ENCODE measurements at places on chromosomes 7 and 10.

- DNase-seq = peak; percentile 34
Measured at GRCh38 chr10:1403508-1404322, 333.6 kb downstream of the ADARB2 start.

GRCh38 chr10:15168786-15169554 is 477 bp upstream of the NMT2 start:
- DNase-seq = peak; percentile 97

- DNase-seq = no peak
Measured at GRCh38 chr10:127600479-127600878, 51.4 kb downstream of the NPS start.

DNA sequence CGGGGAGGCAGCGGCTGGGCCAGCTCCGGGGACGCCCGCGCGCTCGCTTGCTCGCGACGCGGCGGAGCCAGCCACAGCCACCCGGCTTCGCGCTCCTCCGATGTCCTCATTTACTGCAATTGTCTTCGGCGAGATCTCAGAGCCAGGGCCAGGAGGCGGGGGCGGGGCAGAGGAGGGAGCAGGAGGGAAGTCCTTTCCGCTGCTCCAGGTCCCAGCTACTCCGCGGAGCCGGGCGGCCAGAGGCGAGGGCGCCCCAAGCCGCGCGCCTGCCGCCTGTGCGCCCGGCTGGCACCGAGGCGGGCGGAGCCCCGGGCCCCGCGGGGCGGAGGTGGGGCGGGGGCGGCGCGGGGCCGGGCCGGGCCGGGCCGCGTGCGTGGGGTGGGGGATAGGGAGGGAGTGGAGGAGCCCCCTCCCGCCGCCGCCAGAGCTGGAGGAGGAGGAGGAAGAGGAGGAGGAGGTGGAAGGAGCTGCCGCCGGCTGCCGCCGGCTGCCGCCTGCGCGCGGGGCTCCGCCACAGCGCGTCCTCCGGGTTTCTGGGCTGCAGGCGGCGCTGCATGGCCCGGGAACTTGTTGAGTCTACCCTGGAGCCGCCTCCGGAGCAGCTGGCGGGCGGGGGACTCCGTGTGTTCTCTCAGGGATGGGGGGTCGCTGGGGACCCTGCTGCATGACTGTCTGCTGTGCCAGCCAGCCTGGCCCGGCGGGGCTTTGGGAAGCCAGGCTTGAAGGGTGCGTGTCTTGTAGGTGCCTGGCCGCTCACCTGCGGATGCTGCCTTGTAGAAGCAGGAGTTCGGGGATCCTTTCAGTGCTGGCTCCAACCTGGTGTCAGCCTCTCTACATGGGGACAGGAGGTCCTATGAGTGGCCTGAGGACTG is at the start of gene INSYN2A:
INSYN2A (minus strand) TSS at position 310 of the 872 bp plus-strand sequence. CDS start 20,196 bp downstream, outside the sequence.
- DNase-seq = no peak

GRCh38 chr10:131149111-131149510 is 162.4 kb downstream of the TCERG1L start:
- no peak for DNase-seq

DNA sequence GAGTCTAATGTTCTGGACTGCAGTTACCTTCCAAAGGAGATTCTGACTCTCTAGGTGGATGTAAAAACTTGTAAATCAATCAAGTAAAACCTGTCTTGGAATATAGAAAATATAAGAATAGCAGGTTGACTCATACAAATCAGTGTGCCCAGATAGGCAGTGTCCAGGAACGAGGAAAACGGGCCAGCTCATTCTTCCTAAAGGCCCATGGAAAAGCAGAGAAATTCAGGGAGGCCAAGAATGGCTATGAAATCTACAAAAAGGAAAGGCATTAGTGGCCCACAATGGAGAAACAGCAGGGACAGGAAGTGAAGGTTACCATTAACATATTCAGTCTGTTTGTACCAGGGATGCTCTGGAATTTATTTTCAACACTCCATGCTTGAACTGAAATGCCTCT is 14.9 kb downstream of the GLI3 start:
- DNase-seq = no peak

DNA sequence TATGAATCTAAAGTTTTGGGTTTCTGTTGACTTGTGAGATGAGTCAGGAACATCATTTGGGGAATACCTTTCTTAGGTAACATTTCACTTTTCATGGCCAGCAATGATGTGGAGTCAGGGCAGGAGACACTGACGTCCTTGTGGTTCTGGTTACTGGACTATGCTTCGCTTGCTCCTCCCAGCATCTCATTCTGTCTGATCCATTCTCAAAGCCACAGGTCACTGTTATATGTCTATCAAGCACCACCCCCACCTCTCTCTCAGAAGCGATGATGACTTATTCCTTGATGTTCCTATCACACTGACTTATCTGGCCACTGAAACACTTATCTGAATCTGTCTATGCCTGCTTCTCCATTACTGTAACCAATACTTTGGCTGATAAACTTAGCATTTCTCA is 51.6 kb downstream of the TES start:
- no peak for DNase-seq

DNA sequence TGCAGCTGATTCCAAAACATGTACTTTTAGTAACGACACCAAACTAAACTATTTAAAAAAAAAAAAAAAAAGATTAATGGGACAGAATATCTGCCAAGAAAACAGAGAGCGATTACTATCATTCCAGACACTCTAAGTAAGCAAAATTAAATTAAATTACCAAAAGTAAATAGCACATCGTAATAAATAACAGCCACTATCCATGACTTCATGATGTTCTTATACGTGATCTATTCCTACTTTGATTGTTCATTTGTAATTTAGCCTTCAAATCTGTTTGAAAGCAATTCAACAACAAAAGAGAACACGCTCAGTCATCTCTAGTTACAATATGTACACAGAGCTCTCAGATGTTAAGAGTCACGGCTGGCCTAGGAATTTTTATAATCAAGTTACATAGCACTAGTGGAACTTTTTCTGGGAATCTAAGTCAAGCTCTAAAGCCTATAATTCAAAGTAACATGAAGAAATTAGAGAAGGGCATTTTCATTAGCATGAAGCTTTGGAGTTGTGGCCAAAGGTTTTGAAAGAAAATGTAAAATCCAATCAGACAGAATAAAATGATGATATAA is 241.7 kb upstream of the NEBL start:
- no peak for DNase-seq

DNA sequence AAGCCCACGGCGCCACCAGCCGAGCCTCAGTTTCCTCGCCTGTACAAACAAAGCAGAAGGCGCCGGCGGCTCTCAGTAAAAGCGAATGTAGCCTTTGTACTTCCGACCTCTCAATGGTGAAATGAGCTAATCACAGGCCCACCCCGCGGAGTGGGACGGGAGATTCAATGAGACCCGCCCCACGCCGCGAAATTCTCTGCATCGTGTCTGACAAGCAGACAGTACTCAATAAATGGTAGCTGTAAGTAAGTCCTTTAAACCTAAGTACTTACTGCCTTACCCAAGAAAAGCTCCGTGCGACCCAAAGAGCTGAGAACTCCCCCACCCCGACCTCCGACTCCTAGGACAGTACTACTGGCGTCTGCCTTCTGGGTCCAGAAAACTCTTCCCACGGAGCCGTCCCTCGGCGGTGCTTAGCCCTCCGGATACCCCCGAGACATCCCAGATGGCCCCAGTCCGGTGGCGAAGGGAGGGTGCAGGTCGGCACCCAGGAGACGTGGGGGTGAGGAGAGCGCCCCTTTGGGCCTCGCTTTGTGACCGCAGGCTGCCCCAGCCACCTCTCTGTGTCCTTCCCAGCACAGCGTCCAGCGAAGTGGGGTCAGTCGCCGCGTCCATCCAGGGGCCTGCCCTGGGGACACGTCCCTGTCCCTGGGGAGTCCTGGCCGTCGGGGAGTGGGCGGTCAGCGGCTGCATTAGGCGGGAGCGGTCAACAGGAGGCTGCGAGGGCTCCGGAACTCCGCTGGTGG is 972 bp upstream of the CXCL12 start:
- peak; percentile 50 for DNase-seq

- no peak for DNase-seq
Measured at GRCh38 chr7:29194206-29194593, 375 bp upstream of the CHN2 start.

GRCh38 chr10:70846795-70847194 is 31.0 kb downstream of the SGPL1 start:
- no peak for DNase-seq

- no peak for DNase-seq
Measured at GRCh38 chr10:69614130-69614529, 15.9 kb upstream of the FAM241B start.

GRCh38 chr7:110760341-110760740 is 330.6 kb upstream of the LRRN3 start:
- no peak for DNase-seq

- DNase-seq = peak; percentile 59
Measured at GRCh38 chr10:25934621-25935139, 651 bp downstream of the MYO3A start.

GRCh38 chr10:90245623-90246022 is 544.2 kb downstream of the KIF20B start:
- DNase-seq = no peak

- DNase-seq = no peak
Measured at GRCh38 chr10:67603086-67603485, 92.9 kb downstream of the CTNNA3 start.

- DNase-seq = no peak
Measured at GRCh38 chr10:95445837-95446486, 115.2 kb downstream of the SORBS1 start.

- peak; percentile 55 for DNase-seq
Measured at GRCh38 chr7:135710417-135711138, 17.4 kb downstream of the SLC13A4 start.

DNA sequence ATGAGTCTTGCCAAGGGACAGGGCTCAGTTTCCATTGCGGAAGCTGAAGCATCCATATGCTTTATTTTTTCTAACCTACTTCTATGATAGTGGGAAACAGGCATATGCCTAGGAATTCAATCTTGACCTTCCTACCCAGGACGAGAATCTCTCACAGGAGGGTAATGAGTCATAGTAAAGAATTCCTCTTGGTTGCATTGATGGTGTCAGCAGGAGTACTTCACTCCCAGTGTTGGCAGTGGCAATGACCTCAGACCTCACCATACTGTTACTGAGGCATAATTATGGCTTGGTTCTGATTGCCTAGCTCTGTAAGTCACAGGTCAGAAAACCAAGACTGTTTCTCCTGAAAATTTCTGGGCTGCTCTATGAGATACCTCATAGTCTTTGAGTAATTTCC is 552.9 kb downstream of the ARL4A start:
- no peak for DNase-seq

- no peak for DNase-seq
Measured at GRCh38 chr10:13338390-13339110, 9.5 kb downstream of the SEPHS1 start.

- DNase-seq = no peak
Measured at GRCh38 chr10:59434463-59435321, 72.3 kb upstream of the FAM13C start.

- no peak for DNase-seq
Measured at GRCh38 chr7:41786944-41787343, 84.1 kb upstream of the INHBA start.

GRCh38 chr7:76122516-76123239 is 74.8 kb downstream of the MDH2 start:
- DNase-seq = no peak

- no peak for DNase-seq
Measured at GRCh38 chr7:55308186-55308929, 56.8 kb upstream of the LANCL2 start.

GRCh38 chr10:74917481-74918077 is 91.2 kb downstream of the KAT6B start:
- DNase-seq = no peak

- DNase-seq = no peak
Measured at GRCh38 chr10:112235920-112236319, 47.3 kb upstream of the TECTB start.

DNA sequence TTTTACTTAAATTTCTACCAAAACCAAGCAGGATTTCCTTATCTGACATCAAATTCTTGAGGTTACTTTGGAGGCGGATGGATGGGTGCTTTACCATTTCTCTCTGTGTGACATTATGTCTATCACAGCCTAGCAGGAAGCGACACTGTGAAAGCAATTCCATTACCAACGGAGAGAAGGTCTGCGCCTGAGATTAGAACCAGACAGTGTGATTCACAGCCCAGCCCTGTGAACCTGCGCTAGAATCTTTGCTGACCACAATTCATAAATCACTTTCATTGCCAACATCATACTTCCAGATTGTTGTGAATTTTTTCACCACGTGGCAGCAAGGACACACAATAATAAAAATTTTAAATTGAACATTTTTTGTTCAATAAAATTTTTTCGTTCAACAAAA is 126.5 kb downstream of the CUBN start:
- peak; percentile 66 for DNase-seq

DNA sequence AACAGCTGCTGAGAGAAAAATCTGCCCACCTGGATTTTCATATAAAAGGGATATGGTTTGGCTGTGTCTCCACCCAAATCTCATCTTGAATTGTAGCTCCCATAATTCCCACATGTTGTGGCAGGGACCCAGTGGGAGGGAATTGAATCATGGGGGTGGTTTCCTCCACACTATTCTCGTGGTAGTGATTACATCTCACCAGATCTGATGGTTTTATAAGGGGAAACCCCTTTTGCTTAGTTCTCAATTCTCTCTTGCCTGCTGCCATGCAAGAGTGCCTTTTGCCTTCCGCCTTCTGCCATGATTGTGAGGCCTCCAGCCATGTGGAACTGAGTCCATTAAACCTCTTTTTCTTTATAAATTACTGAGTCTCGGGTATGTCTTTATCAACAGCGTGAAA is 20.8 kb upstream of the MKI67 start:
- DNase-seq = no peak

DNA sequence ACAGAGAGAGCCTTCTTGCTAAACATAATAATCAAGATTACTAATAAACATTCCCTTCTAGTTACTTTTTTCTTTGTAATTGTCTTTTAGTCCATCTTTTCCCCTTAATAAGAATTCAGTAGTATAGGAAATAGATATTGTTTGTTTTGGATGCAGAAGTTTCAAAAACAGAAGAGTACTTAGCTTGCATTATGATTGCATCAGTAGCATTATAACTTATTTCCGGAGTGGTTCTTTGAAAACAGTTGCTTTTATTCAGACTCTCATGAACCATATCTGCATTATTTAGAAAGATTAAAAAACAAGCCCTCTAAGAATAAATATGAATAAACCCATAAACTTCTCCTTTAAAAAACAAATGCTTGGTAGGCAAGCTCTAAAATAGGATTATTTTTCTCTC is 34.0 kb upstream of the DKK1 start:
- DNase-seq = no peak

DNA sequence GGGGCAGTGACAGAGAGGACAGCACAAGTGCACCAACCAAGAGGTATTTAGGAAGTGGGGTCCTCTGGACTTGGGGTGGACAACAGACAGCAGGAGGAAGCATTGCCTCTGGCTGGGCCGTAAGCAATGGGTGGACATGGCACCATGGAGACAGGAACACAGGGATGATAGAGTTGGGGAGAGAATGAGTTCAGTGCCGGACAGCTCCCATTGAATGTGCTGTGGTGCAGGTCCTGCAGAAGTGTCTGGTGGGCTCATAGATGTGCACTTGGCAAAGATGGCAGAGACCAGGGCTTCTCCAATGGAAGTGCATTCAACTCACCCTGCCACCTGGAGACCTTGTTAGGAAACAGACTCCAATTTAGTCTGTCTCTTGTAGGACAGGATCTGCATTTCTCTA is 341.5 kb upstream of the ZMIZ1 start:
- DNase-seq = no peak

GRCh38 chr7:43625980-43626379 is 43.1 kb downstream of the STK17A start:
- no peak for DNase-seq
